ENCODE measurements at places on chromosomes 1 and 21.

DNA sequence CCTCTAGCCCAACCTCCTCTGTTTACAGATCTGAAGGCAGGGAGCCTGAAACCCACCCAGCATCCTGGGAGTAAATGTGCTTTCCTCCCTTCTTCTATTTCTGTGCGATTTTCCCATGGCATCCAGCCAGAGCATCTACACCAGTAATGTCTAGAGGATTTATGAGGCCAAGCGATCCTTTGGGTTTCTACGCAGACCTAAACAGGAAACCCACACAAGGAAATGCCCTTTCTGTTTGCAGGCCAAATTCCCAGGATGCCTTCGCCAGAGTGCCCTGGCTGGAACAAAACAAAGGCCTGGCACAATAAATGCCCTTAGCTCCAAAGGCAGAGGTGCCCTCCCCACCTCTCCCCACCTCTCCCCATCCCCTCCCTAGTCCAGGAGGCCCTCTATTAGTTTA lies 110.5 kb upstream of the CDC42BPA start:
- peak; percentile 86 for DNase-seq

GRCh38 chr1:229279242-229279641 lies 8.3 kb downstream of the RAB4A start:
- no peak for DNase-seq

- no peak for DNase-seq
Measured at GRCh38 chr1:220810963-220811362, 24.2 kb downstream of the MTARC1 start.

DNA sequence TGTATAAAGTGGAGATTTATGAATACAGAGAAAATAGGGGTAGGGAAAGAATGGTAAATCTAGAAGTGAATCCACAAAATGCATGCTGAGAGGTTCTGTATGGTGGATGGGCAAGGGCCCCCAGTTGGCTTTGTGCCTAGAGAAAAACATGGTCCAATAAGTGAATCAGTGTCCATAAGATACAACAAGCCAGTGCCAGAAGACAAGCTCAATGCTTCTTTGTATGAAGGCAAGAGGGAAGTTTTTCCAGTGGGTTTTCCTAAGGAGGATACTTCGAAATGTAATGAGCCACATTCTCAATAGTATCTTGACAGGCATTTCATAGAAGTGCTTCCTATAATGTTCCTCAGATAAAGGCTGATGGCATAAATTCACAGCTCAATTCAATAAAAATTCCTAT lies 169.4 kb upstream of the HMCN1 start:
- no peak for DNase-seq

DNA sequence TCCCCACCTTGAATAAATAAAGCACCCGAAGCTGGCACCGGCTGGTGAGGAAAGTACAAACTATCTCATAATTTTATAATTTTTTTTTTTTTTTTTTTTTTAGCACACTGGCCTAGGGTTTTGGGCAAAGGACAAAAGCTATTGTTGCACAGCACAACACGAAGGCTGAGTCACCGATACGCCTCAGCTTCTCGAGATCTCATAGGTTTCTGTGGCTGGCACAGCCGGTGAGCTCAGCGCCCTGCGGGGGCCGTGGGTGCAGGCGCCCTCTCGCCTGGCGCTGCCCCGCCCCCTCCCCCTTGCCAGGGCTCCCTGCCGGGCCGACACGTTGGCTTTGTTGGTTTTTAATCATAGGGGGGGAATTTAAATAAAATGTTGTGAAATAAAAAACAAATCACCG lies 17.2 kb downstream of the CASZ1 start:
- DNase-seq: peak; percentile 92

DNA sequence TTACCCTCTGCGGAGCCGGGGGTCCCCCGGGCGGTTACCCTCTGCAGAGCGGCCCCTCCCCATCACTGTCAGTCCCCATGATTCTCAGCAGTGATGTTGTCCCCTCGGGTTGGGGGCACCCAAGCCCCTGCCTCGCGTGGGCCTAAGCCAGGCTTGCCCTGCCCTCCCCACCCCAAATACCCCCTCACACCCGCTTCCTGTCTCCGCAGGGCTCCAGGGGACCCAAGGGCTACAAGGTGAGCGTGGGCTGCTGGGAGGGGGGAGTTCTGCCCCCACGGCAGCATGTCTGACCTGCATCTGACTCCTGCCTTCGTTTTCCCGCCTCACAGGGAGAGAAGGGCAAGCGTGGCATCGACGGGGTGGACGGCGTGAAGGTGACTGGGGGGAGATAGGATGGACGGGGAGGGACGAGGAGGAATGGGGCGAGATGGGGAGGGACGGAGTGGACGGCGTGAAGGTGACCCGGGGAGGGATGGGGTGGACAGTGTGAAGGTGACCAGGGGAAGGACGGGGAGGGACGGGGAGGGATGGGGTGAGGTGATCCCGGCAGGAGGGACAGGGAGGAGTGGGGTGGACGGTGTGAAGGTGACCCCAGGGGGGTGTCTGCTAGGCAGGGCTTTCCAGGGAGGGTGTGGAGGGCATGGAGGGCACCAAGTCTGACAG lies 8.6 kb downstream of the COL6A1 start:
- no peak for DNase-seq

DNA sequence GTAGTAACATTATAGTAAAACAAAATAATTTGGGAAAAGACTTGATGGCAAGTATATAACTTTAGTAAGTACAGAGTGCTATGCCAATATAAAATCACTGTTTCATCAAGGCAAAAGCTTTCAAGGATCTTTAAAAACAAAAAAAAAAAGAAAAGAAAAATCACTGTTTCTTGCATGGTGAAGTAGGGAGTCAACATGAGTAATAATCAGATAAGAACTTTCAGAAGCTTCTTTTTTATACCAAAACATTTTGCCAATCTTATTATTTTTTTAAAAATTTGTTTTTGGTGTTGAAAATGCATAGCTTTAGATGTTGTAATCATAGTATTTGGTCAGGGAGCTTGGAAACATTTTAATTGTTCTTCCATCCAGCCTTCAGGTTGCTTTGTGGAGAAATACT lies 37.2 kb downstream of the CAMSAP2 start:
- DNase-seq: no peak

DNA sequence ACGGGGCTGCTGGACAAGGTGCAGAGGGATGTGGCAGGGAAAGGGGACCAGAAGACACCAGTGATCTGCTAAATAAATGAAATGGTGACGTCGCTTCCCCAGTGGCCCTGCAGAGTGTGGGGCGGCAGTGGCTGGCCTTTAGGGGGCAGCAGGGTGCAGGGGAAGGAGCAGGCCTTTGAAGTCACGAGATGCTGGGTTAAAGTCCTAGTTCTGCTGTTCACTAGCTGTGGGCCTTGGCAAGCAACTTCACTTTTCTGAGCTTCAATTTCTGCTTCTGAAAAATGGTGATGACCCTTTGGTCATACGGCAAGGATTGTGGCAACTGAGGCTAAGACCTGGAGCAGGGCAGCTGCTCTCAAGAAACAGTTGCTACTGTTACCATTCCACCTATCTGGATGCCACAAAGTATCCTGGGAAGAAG lies 9.2 kb upstream of the GALE start:
- DNase-seq: peak; percentile 78

GRCh38 chr1:107262467-107263286 lies 121.8 kb downstream of the NTNG1 start:
- DNase-seq: peak; percentile 86

DNA sequence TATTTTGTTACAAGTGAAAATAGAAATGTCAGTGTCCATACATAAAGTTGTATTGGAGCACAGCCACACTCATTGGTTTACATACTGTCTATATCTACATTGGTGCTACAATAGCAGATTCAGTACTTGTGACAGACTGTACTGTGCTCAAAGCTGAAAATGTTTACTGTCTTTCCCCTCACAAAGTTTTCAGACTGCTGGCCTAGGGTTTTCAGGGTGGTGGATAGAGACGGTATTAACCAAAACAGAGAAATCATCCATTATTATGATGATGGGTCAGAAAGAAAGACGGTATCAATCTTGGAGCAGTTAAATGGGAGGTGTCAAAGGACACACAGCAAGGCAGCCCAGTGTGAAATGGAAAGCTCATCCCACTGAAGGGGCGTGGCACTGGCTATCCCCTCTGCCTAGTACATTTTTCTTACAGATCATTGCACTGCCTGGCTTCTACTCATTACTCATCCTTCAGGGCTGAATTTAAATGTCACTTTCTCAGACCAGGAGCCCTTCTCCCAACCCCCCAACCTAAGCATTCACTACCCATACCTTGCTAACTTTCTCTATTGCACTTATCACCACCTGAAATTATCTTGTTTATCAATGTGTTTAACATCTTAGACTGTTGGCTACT lies 10.2 kb downstream of the JAK1 start:
- peak; percentile 24 for DNase-seq

DNA sequence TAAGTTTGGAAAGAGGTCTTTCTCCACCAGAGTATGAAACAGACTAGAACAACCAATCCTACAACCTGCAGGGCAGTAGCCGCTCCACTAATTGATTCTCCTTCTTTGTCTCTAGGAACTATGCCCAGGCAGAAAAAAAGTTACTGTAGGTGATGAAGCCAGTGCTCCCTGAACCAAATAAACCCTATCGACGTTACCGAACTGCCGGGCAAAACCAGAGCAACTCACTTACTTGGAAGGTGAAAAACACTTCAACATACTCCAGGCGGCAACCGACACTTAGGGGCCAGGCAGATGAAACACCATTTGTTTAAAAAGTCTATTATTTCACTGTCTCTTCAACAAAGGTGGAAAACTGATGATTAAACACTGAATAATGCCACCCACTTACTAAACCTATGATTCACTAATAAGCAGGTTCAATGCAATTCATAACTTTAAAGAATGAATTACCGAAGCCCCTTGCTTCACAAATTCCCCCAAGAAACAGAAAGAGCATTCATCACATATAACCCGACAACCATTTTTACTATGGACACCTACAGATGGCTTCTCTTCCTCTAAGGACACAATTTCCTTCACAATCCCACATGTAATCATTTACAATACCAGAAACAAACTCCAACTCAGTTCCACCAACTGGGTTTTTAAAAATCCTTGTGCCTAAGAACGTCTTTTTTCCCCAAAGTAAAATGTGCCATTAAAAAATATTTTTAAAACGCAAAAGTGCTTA lies 1.6 kb downstream of the NRIP1 start:
- DNase-seq: peak; percentile 43

DNA sequence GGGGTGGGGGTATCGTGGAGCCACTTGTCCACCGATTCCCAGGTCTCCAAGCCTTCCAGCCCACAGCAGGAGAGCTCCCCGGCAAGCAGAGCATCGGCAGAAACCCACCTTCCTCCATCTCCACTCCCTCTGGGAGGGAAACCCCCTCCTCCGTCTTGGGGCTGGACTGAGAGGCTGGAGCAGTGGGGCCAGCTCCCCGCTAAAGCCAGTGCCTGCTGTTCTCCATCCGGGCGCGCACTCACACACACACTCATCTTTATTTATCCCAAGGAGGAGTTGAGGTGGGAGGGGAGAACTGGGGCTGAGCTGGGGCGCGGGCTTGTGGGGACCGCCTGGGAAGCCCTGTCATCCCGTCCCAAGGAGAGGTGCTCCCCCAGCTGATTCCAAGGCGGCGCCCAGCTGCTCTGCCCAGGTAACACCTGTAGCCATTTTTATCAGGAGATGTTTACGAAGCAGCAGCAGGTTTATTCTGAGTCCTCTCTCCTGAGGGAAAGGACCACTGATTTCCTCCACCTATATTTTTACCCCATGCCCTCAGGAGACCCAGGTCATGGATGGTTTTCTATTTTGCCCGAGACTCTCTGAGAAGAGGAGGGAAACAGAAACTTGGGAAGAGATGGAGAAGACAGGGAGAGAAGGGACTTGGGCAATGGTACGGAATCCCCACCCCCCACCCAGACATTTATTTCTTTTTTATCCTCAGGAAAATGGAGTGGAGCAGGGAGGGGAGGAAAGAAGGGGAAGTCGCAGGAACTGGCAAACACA lies 2.1 kb downstream of the KCNN3 start:
- DNase-seq: no peak

DNA sequence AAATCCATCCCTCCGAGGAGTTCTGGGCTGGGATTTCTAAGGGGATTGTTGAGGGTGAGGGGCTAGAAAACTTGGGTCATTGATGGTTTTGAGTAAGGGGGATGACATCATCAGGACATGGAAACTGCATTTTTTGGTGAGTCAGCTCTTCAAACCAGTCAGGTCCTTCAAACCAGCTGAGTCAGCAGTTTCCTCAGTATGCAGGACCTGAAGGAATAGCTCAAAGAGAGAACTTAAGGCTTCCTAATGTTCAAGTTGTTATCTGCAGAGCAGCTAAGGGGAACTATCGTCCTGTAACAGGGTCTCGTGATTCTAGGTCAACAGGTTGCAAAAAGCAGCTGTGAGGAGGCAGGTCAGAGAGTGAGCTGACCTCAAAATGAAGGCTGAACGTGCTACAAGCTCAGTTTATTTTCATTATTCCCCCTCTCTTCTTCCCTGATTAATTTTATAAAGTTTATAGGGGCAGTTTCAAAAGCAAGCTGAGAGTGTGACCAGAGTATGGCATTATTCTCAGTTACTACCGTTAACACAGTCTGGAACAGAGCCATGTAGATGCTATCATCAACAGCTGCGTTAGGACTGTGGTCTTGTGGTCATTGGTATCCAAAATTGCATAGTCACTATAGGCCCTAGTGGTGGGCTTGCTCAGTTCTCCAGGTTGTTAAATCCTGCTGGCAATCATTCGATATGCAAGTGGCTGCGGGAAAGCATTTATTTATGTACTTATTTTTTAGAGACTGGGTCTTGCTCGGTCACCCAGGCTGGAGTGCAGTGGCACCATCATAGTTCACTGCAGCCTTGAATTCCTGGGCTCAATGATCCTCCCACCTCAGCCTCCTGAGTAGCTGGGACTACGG lies 10.7 kb upstream of the SDC3 start:
- peak; percentile 50 for DNase-seq

DNA sequence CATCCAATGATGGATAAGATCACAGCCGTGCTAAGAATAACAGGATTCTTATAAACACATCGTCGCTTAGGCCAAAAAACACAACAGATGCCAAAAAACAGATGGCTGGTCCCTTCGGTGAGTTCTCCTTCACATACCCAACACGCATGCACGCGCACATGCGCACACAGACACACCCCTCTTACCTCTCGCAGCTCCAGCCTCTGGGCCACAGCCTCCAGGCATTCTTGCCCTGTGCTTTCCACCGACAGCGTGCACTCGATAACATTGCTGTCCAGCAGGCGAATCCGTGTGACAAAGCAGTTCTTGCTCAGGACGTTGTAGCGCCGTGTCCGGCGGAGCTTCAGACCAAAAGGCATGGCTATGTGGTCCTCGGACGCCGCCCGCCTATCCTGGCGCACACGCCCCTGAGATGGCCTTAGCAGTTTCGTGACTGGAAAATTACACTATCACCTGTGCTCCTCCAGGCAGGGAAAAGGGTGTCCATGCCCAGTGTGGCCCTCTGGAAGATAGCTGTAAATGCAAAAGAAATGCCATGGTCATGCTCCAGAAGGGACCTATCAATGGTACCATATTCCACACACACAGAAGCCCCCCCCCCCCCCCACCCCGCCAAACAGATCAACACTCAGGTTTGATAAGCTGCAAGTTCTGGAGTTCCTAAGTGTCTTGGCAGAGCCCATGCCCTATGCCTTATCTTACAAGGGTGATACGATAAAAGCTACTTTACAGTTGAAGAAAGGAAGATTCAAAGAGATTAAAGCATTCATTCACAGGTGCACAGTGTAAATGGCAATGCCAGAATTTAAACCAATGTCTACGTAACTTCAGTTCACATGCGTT lies 86.7 kb downstream of the PTPN14 start:
- no peak for DNase-seq

All from PC-3 (cell line).